ENCODE measurements at places on chromosomes 11 and 22. TPM values are rescaled to one million over a fixed set of nuclear protein-coding genes. Genes with fewer than 3 reads are reported as not detected.

GRCh38 chr11:23423104-23423503 is 562.8 kb upstream of the CCDC179 start:
- no peak for DNase-seq

Gene OTOG
- 0.69 TPM for total RNA-seq

GRCh38 chr11:11250470-11250869 is 102.6 kb downstream of the CSNK2A3 start:
- DNase-seq = no peak

Gene ABCG4
- total RNA-seq = 0.31 TPM

Gene CHRM1
- total RNA-seq = not detected

- DNase-seq = no peak
Measured at GRCh38 chr11:122207505-122207904, 91.5 kb upstream of the BLID start.

Gene VPREB3
- total RNA-seq = not detected

DNA sequence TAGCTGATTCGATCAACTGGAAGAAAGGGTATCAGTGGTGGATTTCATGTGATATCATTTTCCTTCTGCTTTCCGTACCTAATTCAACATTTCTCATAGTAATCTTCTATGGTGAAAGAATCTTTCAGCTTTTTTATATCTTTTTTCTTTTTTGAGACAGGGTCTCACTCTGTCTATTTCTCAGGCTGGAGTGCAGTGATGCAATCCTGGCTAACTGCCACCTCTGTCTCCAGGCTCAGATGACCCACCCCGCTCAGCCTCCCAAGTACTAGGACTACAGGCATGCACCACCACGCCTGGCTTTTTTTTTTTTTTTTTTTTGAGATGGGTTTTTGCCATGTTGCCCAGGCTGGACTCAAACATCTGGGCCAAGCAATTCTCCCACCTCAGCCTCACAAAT is 18.6 kb upstream of the CHORDC1 start:
- no peak for DNase-seq

DNA sequence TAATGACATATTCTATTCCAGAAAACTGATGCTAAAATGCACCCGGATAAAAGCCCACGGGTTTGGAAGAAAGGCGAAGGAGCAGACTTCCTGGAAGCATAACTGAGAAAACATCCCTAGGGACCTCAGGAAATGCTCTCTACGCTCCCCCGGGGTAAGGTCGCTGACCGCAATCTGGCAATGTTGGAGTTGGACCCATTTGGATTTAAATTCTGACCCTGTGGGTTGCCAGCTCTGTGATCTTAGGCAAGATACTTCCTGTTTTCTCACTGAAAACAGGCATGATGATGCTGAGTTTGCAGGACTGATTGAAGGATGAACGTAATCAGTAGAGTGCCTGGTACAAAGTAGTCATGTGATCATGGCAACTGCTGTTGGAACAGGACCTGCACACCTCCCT is 1054.0 kb downstream of the NTM start:
- no peak for DNase-seq

Gene PGR
- 0.31 TPM for total RNA-seq

DNA sequence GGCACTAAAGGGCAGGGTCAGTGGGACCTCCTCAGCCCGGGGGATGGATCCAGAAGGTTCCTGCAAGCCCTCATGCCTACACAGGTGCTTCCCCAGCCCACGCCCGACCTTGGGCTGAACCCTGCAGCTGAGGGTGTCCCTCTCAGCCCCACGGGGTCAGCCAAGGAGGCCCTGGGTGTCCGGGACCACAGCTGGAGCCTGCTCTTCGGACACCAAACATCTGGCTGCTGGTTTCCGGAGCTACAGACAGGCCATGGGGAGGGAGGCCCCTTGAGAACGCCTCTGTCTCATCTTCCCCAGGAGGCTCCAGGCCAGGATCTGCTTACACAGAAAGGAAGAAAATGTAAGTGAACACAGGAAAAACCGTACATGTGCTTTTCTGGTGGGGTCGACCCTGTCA is 355.7 kb downstream of the MN1 start:
- no peak for DNase-seq

GRCh38 chr22:26127126-26127525 is 42.1 kb upstream of the SEZ6L start:
- no peak for DNase-seq

DNA sequence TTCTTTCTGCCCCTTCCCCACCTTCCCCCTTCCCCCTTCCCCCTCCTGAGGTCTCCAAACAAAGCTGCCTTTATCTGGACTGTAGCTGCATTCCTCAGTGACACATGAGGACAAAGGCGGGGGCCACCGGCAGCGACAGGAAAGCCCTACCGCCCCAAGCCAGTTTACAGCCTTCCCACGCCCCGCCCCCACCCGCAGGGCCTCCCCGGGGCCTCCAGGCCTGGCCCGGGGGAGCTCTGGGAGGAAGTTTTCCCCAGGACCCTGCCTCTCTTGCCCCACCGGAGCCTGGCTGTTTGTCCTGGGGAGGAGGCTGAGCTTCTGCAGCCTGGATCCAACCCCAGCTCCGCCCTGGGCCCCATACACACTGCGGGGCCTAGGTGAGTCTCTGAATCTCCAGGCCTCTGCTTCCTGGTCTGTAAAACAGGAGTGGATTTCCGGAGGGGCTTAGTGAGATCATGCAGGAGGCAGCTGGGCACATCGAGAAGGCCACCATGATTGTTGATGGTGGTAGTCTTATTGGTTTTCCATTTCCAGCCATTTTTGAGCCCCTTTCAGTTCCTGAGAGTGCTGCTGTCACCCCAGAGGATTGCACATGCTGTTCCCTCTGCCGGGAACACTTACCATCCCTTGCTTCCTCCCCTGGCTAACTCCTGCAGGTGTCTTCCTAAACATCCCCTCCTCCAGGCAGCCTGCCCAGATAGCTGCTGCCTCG is 130.7 kb downstream of the MN1 start:
- DNase-seq = peak; percentile 91

Gene ACAD8
- total RNA-seq = 44.2 TPM

Data from H7 (cell line).